ENCODE measurements at places on chromosomes 6 and 20.

GRCh38 chr6:85406641-85407075 lies 43.2 kb upstream of the NT5E start:
- DNase-seq: no peak

GRCh38 chr6:33609528-33609927 lies 11.6 kb upstream of the ITPR3 start:
- no peak for DNase-seq

GRCh38 chr6:28683945-28684538 lies 158.4 kb downstream of the GPX5 start:
- DNase-seq: peak; percentile 68

GRCh38 chr6:13673368-13673767 lies 38.3 kb downstream of the RANBP9 start:
- no peak for DNase-seq

GRCh38 chr6:22231616-22232015 lies 65.2 kb downstream of the PRL start:
- no peak for DNase-seq

DNA sequence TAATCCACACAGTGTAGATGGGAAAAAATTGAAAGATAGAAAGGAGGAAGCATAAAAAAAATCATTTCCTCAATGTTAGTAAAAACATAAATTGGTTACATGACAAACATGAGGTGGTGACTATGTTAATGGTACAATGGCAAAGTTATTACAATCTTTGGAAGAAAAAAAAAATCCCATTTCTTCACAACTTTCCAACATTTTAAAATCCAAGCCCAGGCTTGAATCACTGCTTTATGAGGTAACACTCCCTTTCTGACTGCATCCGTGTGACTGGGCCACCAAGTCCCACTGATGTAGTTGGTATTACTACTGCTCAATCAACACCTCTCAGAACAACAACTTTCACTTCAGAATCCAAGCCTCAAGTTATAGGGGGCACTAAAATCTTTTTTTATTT lies 160.4 kb downstream of the BTBD9 start:
- DNase-seq: no peak

DNA sequence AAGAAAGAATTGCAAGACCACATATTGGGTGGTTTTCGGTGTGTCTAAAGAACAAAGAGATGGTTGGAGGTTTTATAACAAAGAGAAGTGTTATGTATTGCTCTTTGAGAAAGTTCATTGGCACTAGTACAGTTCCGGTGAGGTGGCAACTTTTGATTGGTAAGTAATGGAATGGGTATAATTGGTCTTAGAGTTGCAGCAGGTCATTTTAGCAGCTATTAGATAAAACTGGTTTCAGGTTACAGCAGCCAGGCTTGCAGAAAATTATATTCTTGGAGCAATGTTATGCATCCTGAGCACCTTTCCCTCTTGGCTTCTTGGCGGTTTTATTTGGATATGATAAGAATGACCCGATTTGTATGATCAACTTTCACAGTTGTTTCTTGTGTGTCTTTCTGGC lies 12.3 kb upstream of the SSTR4 start:
- DNase-seq: no peak

GRCh38 chr20:45340236-45340847 lies 7.9 kb downstream of the SDC4 start:
- DNase-seq: no peak

DNA sequence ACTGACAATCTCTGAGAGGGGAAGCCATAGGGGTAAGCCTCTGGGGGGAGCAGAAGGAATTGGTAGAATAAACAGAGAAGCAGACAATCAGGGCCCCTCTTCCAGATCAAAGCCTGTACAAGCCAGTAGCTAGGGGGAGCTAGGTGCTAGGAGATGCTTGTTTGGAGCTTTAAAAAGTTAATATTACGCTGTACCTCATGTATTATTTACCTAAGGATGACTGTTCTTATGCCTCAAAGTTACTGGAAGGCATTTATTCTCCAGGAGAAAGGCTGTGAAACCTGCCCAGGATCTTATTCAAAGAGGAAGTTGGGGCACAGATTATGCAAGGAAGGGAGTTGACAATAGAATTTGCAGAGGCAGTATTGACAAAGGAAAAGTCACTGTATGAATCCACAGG lies 111.8 kb upstream of the SLC35F1 start:
- peak; percentile 7 for DNase-seq

- no peak for DNase-seq
Measured at GRCh38 chr6:37092923-37093727, 76.8 kb upstream of the PIM1 start.

DNA sequence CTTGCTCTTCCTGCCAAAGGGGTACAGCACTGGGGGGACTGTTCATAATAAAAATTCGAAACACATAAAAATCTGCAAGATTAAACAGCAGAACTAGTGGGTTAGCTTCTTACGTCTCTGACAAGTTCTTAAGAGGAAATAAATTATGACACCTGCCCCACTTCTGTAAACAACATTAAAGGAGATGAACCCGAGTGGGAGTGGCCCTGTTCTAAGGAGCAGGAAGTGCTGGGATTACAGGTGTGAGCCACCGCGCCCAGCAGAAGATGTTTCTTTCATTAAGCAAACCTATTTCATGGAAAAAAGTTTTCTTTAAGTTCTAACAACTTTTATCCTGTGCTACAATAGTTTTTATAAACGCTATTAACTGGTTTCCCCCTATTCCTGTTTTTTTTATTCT lies 24.6 kb downstream of the USP45 start:
- no peak for DNase-seq

DNA sequence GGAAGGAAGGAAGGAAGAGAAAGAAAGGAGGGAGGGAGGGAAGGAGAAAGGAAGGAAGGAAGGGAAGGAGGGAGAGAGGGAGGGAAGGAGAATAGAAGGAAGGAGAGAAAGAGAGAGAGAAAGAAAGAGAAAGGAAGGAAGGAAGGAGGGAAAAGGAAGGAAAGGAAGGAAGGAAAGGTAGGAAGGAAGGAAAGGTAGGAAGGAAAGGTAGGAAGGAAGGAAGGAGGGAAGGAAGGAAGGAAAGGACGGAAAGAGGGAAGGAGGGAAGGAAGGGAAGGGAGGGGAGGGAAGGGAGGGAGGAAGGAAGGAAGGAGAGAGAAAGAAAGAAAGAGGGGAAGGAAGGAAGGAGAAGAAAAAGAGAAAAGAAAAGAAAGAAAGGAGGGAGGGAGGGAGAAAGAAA lies 47.0 kb upstream of the TFAP2A start:
- no peak for DNase-seq

GRCh38 chr6:150770637-150771036 lies 94.9 kb upstream of the MTHFD1L start:
- no peak for DNase-seq

DNA sequence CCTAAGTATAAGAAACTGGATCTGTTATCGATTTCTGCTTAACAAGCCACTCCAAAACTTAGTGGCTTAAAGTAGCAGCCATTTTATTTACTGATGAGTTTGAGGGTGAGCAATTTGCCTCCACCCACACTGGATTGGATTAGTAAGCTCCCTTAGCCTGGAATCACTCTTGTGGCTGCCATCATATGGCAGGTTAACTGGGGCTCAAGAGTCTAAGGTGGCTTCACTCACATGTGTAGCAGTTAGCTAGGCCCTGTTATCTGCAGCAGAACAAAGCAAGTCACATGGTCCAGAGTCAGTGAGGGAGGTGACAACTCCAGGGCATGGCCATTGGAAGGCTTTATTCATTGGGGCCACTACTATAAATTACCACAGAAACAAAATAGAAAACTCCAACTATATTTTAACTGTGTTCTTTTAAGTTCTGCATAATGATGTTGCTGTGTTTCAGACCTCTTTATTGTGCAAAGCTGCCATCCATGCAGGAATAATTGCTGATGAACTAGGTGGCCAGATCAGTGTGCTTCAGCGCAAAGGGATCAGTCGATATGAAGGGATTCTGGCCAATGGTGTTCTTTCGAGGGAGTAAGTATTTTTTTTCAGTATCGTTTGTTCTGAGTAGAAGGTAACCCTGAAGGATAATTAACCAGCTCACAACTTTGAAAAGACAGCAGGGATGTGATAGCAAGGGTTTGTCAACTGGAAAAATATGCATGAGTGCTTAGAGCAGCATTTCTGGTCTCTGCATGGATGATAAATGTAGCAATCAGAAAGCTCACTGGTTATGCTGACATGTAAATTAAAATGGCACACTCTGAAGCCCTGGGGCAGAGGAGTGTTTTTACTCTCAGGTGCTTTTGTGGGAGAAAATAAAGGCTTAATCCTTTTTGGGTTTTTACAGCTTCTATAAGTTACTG lies 49.6 kb downstream of the DCBLD1 start:
- DNase-seq: no peak

DNA sequence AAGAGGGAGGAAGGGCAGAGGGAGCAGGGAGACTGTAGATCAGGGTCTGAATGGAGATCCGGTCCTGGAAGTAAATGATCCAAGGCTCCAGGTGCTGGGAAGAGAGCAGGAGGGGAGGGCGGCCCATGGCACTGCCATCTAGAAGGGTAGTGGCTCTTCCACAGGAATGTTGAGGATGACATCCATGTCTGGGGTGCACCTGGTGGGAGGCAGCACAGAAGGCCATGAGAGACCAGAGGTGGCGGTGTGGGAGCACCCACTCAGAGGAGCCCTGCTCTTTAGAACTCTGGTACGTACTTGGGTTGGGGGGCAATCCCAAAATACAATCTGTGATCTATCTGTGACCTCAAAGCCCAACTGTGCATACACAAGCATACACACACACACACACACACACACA lies 13.5 kb downstream of the DEFB132 start:
- DNase-seq: no peak

GRCh38 chr6:89977808-89978748 lies 83.8 kb downstream of the GJA10 start:
- no peak for DNase-seq

- DNase-seq: no peak
Measured at GRCh38 chr20:60034231-60035110, 76.2 kb downstream of the CDH26 start.

DNA sequence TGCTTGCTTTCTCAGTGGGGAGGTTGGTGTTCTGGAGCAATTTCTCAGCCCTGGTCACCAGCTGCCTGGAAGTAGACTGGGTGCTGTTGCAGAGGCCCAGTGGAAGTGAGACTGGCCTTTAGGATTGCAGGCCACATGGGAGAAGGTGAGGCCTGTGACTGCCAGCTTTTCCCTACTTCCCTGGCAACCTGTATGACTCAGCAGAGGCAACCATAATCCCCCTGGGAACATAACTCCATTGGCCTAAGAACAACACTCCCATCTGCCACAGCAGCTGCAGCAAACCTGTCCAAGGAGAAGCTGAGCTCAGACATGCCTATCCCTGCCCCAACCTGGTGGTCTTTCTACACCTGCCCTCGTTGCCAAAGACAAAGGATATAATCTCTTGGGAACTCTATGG lies 473.5 kb upstream of the SPTLC3 start:
- no peak for DNase-seq

DNA sequence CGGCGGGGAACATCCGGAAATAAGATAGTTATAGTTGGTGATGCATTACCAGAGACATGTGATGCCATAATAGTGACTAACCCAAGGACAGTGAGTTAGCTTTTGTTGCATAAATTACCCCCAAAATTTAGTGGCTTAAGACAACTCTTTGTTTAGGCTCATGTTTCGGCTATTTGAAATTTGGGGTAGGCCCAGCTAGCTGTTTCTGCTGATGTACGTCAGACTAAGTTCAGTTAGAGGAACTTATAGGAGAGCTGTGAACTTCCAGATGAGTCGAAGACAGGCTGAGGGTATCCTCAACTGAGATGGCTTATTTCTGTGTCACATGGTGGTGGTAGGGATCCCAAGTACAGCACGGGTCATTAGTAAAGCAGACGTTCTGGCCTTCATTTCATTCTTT lies 366.5 kb downstream of the PLCB1 start:
- DNase-seq: no peak

DNA sequence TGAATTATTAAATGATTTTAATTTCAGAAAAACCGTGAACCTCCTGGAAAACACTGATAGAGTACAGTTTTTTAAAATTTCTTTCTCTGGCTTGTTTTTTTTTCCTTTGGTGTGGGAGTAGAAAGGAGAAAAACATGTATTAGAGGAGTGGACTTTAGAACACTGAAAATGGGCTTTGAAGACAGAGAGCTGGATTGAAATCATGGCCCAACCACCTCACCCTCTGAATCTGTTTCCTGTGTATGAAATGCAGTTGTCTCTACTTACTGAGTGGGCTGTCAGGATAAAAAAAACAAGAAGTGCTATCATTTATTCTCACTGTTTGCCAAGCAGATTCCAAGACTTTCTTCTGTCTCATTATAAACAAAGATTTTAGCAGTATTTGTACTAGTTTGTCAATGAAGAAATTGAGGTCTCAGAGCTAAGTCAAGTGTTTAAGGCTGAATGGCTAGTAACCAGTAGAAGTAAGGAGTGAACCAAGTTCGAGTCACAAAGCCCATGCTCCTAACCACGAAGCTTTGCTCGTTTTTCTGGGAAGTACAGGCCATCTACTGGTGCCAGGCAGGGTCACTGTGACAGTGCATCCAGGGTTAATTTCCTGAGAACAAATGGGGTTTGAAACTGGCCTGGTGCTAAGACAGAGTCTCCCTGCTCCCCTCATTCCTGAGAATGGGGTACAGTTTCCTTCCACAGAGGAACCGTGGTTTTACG lies 256.4 kb downstream of the TMEM242 start:
- DNase-seq: peak; percentile 32

GRCh38 chr6:38436726-38437465 lies 202.8 kb downstream of the BTBD9 start:
- DNase-seq: no peak

GRCh38 chr6:81838724-81839426 lies 86.4 kb upstream of the TENT5A start:
- peak; percentile 34 for DNase-seq

- no peak for DNase-seq
Measured at GRCh38 chr6:154341871-154342270, 14.7 kb downstream of the IPCEF1 start.

- DNase-seq: no peak
Measured at GRCh38 chr6:80728101-80728750, 621.8 kb downstream of the BCKDHB start.

GRCh38 chr6:54865091-54865631 lies 18.6 kb downstream of the FAM83B start:
- DNase-seq: no peak

DNA sequence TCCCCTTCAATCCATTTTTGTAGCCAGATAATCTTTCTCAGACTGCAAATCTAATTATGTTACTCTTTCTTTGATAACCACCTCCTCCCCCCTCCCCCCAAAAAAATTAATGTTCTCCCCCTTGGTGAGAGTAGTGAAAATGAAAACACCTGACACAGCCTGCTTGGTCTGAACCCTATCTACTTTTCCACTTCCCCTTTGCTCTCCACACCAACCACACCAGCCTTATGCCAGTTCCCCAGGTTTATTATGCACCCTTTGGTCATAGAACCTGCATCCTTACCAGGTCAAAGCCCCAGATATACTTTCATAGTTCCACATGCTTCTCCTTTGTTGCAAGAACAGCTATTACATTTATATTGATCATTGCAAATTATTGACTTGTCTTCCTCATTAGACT lies 19.4 kb downstream of the PFDN4 start:
- no peak for DNase-seq

GRCh38 chr20:32296412-32296811 lies 19.0 kb downstream of the KIF3B start:
- no peak for DNase-seq

- no peak for DNase-seq
Measured at GRCh38 chr6:137272403-137272802, 53.2 kb upstream of the IFNGR1 start.

- peak; percentile 16 for DNase-seq
Measured at GRCh38 chr20:63178889-63179686, 36.8 kb downstream of the YTHDF1 start.

GRCh38 chr20:16446991-16447390 lies 126.3 kb downstream of the KIF16B start:
- DNase-seq: no peak

Data from Kasumi-1 (cell line).